Astrocyte of the spinal cord (primary cell): ENCODE measurements at places on chromosomes 6 and 20.

DNA sequence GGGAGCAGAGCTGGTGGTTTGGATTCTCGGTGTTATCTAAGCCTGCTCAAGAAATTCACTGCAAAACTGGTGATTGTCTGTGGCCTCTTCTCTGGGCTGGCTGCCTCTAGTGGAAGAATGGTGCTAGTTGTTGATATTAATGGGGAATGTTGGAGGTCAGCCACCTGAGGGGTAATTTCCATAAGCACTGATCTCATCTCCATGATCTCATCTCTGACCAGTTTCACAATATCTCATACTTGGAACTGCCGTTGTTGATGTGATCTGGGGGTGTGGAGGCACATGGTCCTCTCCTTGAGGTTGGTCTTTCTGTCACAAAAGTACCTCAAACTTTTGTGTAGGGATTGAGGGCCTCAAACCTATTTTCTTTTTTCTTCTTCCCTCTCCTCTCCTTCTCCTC lies 102.6 kb downstream of the CD109 start:
- peak; percentile 92 for DNase-seq

DNA sequence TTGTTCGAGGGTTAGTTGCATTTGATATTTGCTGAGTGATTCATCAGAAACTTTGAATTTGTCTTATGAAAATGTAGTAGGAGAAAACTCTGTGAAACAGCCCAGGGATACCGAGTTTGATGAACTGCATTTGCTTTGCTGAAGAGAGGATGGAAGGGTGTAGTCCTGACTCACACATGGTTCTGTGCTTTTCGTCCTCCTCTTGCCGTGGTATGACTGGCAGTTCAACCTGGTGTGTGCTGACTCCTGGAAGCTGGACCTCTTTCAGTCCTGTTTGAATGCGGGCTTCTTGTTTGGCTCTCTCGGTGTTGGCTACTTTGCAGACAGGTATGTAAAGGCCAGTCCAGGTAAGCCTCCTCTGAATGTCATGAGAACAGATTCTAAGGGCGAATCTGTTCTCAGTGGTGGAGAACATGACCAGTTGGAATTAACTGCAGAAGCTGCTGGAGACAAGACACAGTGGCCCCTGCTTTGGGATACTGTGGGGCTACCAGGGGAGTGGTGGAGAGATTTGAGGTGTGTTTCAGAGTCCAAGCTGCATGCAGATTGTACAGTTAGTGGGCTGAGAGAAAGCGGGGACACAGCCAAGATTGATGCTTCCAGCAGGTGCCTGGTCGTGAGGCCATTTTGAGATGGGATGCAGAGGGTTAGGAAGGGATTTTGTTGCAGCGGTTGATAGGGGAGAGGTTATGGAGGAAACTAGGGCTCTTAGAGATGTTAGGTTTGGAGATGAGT lies 8.4 kb downstream of the SLC22A1 start:
- DNase-seq: no peak

DNA sequence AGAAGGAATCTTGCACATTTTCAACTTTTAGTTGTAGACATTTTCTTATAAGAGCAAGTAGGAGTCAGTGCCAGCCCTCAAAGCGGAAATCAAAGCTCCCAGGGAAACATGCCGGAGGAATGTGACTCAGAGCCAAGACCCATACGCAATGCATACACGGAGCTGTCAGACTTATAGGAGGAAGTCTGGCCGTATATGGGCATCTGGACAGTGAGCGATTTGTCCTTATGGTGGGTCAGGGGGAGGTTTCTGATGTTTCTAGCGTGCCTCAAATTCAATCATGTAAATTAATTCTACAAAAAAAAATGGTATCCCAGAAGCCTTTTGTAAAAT lies 3.6 kb upstream of the CCN2 start:
- peak; percentile 99 for DNase-seq

- DNase-seq: no peak
Measured at GRCh38 chr6:104952911-104953399, 4.0 kb upstream of the LIN28B start.

DNA sequence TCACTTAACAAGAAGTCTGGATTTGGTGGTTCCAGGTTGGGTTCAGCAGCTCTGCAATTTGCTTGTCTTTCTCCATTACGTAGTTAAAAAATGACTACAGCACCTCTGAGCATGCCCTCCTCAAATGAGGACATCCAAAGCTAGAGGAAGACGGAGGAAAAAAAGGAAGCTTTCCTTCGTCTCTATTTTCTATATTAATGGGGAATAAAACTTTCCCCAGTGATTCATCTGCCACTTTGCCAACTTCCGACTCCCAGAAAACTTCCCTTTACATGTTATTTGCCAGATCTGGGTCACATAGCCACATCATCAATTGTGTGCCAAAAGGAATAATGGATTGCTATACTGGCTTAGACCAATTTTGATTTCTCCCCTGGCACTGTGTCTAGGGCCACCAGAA lies 69.5 kb downstream of the ZFAND3 start:
- no peak for DNase-seq

DNA sequence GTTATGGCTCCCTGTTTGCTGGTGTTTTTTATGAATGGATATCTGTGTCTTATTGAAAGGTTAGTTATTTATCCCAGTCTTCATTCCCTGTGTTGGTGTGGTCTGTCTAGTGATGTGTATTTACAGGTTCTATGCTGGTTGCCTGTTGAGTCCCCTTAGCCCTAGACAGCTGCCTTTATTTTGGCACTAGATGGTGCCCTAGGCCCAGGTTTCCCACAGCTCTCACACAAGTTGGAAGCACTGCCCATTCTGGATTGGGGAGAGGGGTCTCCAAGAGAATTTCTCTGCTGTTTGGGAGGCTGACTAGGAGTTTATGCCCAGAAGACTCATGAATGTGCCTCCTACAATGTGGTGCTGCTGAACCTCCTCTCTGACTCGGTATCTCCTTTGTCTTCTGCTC lies 12.4 kb downstream of the GRM1 start:
- peak; percentile 29 for DNase-seq

- DNase-seq: no peak
Measured at GRCh38 chr20:57708694-57709673, 831 bp downstream of the PMEPA1 start.

- no peak for DNase-seq
Measured at GRCh38 chr6:80357674-80358073, 251.2 kb downstream of the BCKDHB start.

DNA sequence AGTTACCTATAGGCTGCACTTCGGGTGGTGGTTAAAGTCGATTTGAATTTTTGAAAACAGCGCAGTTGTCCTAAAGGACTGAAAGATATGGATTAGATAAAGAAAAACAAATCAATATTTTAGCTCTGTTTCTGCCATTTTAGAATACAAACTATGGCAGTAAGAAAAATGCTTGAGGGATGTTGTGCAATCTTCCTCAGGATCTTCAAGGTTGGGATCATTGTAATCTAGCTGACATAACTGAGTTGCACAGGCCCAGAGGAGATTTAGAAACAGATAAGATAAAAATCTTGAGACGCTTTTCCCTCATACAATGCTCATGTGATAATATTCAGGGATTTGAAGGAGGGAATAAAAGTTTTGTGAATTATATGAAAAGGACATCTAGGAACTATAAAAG lies 926 bp downstream of the PEX3 start:
- DNase-seq: no peak

DNA sequence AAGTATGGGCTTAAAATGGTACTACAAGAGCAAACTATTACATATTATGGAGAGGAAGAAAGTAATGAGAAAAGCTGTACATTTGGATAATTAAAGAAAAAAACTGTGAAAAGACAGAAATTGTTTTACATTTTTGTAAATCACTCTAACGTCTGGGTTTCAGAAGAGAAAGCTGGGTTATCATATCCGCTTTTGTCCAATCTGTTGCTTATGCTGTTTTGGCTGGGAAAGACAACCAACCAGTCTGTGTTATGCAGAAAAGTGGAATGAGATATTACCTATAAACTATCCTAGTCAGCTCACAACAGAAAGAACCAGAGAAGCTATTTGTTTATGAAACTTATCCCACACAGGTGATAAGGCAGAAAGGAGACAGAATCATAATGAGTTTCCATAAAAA lies 32.4 kb downstream of the REV3L start:
- no peak for DNase-seq

GRCh38 chr20:50562262-50562701 lies 52.1 kb downstream of the PTPN1 start:
- no peak for DNase-seq

DNA sequence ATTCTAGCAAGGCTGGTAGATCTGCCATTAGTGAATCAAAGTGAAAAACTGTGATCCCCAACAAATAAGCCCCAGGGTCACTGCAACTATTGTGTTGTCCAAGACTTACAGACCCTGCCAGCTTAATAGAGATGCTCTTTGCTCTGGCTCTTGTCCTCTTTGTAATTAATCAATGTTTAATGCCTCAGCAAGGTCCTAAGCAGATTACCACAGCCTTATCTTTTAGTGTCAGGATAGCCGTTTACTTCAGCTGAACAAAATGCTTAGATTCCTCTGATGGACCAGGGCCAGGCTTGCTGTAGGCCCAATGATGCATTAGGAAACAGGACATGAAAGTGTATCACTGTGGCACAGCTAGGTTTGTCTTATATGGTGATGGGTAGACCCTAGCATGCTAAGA lies 353.3 kb downstream of the HACE1 start:
- DNase-seq: no peak

GRCh38 chr20:45863543-45864470 lies 6.4 kb downstream of the ZSWIM3 start:
- DNase-seq: no peak

- DNase-seq: no peak
Measured at GRCh38 chr20:2610326-2610725, 42.1 kb upstream of the NOP56 start.

DNA sequence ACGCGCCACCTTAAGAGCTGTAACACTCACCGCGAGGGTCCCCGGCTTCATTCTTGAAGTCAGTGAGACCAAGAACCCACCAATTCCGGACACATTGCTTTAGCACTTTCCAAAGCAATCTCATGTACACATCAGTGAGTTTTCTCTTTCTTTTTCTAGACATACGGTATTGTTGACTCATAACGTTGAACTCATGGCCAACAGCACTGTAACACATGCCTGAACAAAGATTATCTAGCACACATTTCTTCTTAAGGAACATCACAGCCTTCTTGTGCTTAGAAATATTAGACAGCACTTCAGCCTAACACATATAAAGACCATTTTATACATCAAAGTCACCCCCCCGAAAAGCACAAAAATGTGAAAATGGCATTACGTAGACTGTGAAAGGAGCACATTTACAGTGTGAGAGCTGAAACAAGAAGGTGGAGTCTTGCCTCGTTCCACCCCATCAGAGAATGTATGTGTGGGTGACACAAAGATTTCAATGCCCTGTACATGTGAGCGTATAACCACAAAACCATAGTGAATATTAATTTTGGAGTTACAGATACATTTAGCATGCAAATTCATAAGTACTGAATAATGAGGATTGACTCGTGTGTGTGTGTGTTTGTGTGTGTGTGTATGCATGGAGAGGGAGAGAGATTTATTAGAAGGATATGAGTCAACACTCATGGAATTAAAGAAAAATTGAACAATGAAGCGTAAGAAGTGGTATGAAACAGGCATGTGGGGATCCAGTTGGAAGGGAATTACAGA lies 134.1 kb downstream of the FAM83B start:
- peak; percentile 38 for DNase-seq

GRCh38 chr20:59360934-59361333 lies 60.5 kb downstream of the EDN3 start:
- no peak for DNase-seq
